ENCODE measurements at places on chromosomes 5 and 9.

DNA sequence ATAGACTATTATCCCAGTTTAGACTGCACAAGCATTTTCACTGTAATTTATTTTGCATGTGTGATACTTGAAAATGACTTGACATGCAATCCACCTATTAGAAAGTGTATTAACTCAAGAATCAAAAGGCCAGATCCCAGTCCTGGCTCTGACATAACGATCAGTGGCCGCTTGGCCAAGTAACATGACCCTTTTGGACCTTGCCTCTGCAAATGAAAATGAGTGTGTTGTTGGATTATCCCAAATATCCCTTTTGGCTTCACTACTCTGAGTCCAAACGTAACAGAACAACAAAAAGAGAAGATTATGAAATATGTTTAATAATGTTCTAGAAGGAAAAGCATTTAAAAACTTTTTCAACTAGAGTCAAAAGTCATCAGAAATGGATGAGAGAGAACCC is 19.0 kb downstream of the DMGDH start:
- no peak for DNase-seq

- DNase-seq, result no peak
Observed at GRCh38 chr9:34510497-34511468, 12.0 kb downstream of the ENHO start.

- DNase-seq, result peak; percentile 71
Observed at GRCh38 chr5:177455036-177455660, 8.5 kb downstream of the PRR7 start.

DNA sequence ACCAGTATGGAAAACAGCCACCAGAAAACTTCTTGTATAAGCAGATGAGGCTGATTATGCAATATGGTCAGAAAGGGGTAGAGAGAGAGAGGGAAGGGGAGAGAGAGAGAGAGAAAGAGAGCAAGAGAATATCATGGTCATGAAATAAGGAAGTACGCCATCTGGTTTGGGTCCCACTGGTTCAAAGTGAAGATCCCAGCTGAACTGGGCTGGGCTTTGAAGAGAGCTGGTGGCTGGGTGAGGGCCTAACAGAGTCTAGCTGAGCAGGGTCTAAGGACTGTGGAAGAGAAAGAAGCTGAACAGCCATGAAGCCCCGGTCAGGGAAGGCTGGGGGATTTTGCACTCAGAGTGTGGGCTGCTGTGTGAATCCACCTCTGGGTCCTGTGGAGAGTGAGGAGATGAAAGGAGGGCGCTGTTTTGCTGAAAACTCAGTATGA is 14.6 kb downstream of the TRIM14 start:
- DNase-seq, result no peak

GRCh38 chr5:116553366-116553765 is 21.3 kb downstream of the SEMA6A start:
- DNase-seq, result no peak

- DNase-seq, result no peak
Observed at GRCh38 chr9:126439402-126439765, 112.8 kb downstream of the MVB12B start.

- DNase-seq, result no peak
Observed at GRCh38 chr9:80157561-80157983, 585.8 kb downstream of the TLE4 start.

- no peak for DNase-seq
Observed at GRCh38 chr5:68214482-68215207, 911 bp upstream of the PIK3R1 start.

DNA sequence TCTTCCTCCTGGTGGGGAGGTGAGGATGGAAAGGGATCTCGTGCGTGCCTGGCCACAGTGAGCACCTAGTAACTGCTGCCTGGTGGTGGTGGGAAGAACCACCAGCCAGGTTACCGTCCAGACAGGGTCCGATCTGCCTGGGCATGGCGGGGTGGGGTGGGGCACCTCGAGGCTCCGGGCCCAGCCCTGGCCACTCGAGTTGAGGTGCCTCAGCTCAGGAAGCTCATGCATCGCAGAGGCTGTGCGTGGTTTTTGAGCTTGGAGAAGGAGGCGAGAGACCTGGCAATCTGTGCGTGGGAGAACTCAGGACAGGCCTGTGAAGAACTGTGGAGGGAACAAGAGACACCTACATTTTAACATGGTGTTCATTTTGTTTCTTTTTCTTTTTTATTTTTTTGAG is 31.0 kb upstream of the FIBCD1 start:
- no peak for DNase-seq

GRCh38 chr5:93582167-93582462 is 907 bp upstream of the NR2F1 start:
- peak; percentile 19 for DNase-seq

GRCh38 chr5:155144956-155145355 is 131.4 kb downstream of the KIF4B start:
- no peak for DNase-seq

- DNase-seq, result no peak
Observed at GRCh38 chr9:7730164-7730445, 69.5 kb downstream of the DMAC1 start.

- no peak for DNase-seq
Observed at GRCh38 chr5:143624465-143624864, 187.5 kb upstream of the HMHB1 start.

DNA sequence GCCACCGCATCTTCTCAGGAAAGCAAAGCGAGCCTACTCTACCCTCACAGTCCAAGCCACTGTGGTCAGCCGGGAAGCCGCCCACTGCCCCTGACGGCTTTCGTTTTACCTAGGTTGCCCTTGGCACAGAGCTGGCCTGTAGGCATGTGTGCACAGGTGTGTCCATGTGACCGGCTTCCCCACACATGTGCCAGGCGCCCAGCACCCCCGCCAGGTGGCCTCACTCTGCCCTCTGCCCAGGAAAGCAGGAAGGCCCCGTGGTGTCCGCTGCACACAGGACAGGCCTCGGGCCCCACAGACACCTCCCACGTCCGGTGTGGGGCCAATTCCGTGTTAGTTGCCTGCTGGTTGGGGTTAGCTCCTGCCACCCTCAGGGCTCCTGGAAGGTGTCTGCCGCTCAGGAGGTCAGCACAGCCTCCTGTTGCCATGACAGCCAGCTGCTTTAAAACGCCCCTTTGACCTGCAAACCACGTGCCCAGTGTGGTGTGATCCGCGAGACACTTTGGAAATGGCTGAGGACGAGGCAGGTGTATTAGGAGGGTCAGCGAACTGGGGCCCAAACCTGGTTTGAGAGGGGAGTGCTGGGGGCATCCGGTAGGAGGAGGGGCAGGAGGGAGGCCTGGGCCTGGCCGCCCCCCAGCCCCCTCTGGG is 28.7 kb downstream of the TPPP start:
- no peak for DNase-seq

DNA sequence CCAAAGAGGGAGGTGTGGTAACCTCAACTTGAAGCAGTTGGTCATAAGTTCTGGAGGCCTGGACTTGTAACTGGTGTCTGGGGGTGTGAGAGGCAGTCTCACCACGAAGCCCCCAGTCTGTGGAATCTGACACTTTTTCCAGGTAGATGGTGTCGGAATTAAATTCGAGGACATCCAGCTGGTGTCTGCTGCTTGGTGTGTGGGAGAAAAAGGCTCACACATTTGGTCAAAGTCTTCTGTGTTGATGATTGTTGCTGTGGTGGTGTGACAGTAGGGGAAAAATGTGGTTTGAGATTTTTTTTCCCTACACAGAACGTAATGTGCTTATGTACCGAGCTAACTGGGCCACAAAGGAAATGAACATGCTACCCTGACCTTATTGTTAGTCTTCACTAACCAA is 251.9 kb downstream of the MAT2B start:
- DNase-seq, result no peak

- no peak for DNase-seq
Observed at GRCh38 chr5:107570805-107571531, 99.8 kb downstream of the EFNA5 start.

GRCh38 chr5:90548069-90548593 is 10.5 kb upstream of the ADGRV1 start:
- peak; percentile 59 for DNase-seq

DNA sequence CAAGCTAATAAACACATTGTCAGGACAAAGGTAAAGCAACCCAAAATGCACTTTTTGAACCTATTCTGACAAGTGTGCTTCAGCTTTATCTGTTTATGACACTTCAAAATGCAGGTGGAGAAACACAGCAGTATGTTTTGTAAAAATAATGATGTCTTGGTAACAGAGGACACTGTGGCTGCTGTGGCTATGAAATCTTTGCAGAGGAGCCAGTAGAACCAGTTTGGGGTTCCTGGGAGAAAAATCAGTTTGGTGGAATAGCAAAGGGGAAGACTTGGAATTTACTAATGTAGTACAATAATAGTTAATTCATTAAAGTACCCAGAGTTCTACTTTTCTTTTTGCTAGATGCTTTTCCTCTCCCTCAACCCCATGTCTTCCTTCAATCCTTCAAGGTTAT is 40.6 kb downstream of the SIL1 start:
- no peak for DNase-seq

DNA sequence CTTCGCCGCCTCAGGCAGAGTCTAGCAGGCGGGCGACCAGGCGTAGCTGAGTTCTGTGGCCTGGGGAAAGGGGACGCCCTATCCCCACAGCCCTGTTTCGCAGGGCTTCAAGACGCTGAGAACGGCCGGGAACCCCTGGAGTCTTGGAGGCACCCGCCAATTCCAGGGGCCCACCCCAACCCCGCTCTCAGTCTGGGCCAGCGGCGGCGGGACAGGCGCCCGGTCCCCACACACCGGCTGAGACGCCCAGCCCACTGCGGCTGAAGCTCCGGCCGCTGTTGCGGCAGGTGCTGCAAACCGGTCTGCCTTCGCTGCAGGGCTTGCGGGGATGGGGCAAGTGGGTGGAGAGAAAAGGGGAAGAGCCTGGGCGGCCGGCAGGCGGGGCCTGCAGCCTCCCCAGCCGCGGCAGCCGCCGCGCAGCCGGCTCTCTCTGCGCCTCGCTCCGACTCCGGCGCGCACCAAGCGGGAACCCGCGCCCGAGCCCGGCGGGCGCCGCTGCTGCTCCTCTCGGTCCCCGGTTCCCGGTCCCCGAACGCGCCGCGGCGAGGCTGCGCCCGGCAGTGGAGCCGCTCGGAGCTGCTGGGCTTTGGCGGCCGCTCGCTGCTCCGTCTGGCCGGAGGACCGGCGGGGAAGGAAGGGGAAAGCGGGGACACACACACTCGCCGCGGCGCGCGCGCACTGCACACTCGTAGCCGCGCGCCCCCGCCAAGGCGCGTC is at the start of gene PIP5K1B:
Gene PIP5K1B, plus strand, starts transcription at position 427 of the 717 bp plus-strand sequence. CDS start 117,375 bp downstream, outside the sequence.
- DNase-seq, result peak; percentile 59

- DNase-seq, result no peak
Observed at GRCh38 chr9:132754236-132754635, 84.0 kb downstream of the GTF3C4 start.

DNA sequence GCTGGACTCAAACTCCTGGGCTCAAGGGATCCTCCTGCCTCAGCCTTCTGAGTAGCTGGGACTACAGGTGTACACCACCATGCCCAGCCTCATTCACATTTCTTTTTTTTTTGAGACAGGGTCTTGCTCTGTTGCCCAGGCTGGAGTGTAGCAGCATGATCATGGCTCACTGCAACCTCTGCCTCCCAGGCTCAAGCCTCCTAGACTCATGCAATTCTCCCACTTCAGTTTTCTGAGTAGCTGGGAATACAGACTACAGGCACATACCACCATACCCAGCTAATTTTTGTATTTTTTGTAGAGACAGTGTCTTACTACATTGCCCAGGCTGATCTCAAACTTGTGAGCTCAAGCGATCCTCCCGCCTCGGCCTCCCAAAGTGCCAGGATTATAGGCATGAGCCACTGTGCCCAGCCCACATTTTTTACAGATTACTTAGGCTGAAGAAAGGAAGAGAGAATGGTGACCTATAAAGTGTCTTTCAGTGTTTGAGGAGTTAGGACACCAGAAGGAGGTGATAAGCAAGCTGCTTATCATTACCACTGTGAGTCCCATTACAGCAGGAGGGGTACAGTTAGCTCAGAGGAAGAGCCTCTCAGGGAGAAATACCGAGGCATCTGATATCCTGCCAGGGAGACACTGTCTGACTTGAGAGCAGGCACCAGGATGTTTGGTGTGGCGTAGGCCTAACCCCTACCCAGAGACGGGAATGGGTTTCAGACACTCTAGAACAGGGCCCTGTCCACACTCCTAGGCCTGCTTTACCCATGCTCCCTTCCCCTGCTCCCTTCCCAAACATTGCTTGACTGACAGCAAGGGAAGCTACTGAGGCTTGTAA is 9.7 kb downstream of the FAXDC2 start:
- DNase-seq, result no peak

DNA sequence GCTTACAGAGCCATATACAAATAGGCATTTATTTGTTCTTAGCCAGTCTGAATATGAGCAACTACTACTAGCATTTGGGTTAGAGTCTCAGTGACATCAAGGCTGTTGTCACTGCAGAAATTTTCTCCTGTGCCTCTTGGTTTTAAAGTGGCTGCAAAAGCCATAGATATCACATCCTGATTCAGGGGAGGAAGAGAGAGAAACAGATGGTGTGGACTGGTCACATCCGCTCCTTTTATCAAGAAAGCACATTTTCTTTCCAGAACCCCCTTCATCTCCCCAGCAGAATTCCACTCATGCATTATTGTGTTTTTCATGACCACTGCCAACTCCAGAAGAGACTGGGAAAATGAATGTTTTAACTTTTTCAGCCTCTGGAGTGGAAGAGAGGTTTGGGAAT is 69.8 kb downstream of the PTTG1 start:
- no peak for DNase-seq

GRCh38 chr9:128713941-128714573 is 9.9 kb downstream of the ZDHHC12 start:
- no peak for DNase-seq

DNA sequence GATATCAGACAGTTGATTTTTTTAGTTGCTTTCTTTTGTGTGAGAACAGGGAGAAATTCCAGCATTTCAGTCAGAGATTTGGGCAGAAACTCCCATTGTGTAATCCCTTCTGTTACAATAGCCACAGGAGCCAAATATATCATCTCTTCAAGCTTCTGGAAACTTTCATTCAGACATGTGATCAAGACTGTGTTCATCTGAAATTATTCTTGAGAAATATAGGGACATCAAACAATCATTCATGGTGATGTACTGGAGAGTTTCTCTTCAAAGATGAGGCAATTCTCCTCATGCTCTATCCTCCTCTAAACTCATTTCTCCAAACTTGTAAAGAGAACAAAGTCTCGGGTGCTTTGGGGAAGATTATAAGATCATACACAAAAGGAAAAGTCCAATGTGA is 35.2 kb upstream of the CSNK1G3 start:
- no peak for DNase-seq

DNA sequence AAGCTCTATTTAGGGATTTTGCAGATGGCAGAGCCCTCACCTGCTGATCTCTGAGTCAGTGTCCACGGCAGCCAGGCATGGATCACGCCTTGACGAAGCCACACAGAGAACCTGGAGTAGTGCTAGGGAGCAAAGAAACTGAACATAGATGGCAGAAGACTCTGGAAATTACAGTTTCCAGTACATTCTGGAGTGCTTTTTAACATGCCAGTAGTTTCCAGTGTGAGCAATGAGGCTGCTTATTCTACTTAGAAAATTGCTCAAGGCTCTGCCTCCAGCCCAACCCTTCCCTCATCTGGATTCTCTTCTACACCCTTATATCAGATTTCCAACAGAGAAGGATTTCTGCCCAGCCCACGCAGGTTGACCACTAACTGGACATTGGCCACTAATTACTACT is 203.3 kb downstream of the ADAMTS12 start:
- no peak for DNase-seq

- DNase-seq, result no peak
Observed at GRCh38 chr9:81776834-81777233, 87.5 kb upstream of the TLE1 start.
